Activated naive CD4-positive, alpha-beta T cell treated with anti-CD3 and anti-CD28 coated beads, Interleukin-2, amount 50 U/mL, for 16 hours (primary cell): ENCODE measurements at places on chromosomes 5 and 9.

GRCh38 chr5:81067406-81067805 lies 107.2 kb downstream of the RASGRF2 start:
- no peak for DNase-seq

GRCh38 chr5:133933169-133933509 lies 35.3 kb downstream of the C5orf15 start:
- no peak for DNase-seq

- DNase-seq, result no peak
Measured at GRCh38 chr9:120891884-120892747, 15.1 kb upstream of the PHF19 start.

DNA sequence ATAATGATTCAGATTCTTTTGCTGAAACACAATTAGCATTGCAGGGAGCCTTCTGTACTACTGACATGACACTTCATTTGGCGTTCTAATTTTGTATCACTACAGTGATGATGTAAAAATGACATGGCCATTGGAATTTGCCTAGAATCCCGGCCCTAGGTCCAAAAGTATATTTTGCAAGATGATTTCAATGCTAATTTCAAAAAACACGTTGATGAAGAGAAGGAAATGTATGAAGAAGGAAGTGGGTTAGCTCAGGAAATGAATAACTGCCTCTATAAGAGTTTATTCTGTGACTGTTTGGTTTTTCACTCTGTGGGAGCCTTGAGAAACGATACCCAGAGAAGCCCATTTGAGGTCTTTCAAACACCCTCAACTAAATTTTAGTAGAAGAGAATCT lies 59.3 kb downstream of the OSTF1 start:
- no peak for DNase-seq

DNA sequence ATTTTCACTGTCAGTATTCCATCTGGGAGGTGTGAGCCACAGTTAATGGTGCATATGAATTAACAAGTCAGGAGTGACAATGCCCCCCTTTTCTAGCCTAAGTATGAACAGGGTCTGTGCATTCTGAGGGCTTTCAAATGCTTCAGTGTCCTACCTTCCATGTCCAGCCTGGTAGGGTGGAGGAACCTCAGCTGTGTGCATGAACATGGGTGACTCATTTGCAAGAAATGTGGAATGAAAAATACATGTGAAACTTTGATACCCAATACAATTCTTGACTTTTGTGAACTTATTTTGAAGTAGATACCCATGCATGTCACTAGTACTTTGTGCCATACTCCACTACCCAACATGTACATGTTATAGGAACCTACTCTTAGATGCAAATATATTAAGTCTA lies 375.8 kb downstream of the SEMA5A start:
- DNase-seq, result no peak

- DNase-seq, result no peak
Measured at GRCh38 chr5:10552183-10553143, 11.4 kb upstream of the ANKRD33B start.

GRCh38 chr5:73896097-73896496 lies 270.1 kb downstream of the ARHGEF28 start:
- DNase-seq, result no peak

DNA sequence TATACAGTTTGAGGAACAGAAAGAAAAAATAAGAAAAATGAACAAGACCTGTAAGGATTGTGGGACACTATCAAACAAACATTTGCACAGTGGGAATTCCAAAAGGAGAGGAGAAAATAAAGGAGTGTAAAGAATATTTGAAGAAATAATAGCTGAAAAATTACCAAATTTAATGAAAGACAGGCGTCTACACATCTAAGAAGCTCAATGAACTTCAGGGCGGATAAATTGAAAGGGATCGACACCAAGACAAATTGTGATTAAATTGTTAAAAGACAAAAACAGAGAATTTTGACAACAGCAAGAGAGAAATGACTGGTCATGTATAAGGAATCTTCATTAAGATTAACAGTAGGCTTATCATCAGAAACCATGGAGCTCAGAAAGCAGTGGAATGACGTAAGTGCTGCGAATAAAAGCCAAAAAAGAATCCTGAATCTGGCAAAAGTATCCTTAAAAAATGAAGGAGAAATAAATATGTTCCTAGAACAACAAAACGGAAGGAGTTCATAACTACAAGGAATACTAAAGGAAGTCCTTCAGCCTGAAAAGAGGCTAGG lies 3.5 kb upstream of the SLC38A9 start:
- DNase-seq, result no peak

DNA sequence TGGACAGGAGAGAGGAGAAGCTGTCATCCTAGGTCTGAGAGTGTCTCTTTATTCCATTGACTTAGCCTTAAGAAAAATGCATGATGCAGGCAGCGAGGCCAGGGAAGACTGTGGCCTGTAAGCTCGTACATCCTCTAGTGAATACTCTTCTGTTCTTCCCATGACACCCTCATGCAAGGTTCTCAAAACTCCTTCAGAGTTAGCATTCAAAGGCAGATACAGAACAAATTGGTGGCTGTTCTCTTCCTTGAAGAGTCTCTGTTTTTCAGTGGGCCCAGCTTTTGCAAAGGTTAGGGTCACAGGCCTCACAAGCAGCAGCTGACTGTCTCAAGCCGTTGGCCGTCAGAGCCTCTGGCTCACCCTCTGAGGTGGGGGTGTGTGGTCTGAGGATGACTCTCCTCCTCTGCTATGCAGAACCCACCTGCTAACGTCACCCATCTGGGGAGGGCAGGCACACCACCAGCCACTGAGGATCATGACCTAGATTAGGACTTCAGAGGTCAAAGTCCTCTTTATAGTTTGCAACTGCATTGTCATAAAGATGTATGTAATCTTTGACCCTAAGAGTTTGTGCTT lies 15.1 kb downstream of the ADCY2 start:
- no peak for DNase-seq

DNA sequence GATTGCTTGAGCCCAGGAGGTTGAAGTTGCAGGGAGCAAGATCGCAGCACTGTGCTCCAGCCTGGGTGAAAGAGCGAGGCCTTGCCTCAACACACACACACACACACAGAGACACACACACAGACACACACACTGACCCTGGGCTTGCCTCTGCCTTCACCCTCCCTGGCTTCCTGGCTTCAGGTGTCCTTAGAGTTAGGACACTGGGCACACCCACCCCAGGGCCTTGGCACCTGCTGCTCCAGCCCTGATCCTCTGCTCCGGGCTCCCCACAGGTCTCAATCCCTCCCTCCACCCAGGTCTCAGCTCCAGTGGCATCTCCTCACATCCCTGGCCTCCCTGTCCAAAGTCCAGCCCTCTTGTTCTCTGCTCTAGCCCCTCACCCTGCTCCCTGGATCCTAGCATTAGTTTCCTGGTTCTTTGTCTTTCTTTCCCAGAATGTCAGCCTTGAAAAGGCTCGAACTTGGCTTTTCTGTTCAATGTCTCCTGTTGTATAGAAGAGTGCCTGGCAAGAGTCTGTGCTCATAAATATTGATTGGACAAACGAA lies 212.9 kb downstream of the C9orf50 start:
- no peak for DNase-seq

GRCh38 chr9:136777359-136777758 lies 13.0 kb upstream of the LCN15 start:
- no peak for DNase-seq

DNA sequence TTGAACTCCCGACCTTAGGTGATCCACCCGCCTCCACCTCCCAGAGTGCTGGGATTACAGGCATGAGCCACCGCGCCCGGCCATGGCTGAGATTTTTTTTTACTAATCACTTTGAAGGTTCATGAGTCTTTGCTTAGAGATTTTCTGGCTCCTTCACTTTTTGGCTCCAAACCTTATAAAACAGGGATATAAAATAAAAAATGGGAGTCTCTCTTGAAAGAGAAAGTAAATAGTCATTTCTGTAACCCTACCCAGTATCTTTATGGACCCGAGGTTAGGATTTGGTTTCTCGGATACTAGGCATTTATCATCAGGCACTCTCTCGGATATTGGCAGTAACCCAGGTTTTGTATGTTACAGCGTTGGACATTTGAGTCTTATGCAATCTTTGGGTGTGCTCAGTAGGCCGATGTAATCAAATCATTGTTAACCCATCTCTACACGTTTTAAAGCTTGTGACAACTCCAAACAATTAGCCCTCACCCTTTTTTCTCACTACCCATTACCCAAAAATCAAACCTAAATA lies 25.3 kb downstream of the STXBP1 start:
- DNase-seq, result no peak

DNA sequence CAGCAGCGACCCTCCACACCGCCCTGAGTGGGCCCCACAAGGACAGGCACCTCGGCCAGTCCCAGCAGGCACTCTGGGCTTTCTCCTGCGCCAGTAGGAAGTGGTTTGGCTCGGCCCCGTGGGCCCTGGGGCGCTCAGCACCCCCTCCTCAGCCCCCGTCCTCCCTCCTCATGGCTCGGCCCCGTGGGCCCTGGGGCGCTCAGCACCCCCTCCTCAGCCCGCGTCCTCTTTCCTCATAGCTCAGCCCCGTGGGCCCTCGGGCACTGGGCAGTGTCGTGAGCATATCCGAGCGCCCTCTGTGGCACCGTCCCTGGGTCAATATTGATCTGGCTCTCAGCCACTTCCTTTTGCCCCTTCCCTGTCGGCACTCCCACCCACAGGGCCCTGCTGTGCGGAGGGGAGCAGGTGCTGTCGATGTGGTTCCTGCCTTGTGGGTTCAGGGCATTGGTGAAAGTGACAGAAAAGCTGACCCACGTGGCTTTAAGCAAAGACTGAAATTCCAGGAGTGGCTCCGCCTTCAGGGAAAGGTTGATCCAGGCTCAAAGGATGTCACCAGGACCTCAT lies 5.5 kb upstream of the SCGB3A1 start:
- DNase-seq, result no peak

DNA sequence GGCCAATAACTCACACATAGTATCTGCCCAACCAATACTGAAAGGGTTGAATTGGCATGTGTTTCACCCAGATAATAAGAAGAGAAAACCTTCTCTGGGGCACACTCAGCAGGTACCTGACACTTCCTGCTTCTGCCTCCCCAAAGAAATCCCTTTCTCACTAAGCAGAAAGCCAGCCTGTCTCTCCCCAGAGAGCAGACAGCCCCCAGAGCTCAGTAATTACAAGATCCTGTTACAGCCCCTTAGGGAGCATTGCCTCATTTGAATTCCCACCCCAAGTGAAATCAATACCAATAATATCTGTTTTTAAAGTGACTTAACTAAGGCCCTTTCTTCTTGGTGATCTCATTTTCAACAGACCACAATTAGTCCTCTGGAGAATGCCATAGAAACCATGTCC lies 38.5 kb upstream of the FOXI1 start:
- no peak for DNase-seq

DNA sequence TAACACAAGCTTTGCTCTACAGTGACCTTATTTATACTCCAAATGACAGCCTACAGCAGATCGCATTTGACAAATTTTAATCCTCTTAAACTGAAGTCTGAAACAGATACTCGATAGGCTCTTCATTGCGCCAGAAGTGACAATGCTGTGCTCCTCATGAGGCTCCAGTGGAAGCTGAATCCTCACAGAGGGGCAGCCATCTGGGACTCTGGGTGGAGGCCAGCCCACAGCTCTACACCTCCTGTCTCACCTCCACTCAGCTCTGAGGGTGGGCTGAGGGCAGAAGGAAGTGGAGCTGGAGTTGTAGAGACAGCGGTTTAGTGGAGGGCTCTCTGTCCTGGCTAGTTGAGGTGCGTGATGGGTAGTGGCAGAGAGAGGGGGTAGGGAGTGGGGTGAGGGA lies 283.3 kb upstream of the ANKRD55 start:
- DNase-seq, result no peak

DNA sequence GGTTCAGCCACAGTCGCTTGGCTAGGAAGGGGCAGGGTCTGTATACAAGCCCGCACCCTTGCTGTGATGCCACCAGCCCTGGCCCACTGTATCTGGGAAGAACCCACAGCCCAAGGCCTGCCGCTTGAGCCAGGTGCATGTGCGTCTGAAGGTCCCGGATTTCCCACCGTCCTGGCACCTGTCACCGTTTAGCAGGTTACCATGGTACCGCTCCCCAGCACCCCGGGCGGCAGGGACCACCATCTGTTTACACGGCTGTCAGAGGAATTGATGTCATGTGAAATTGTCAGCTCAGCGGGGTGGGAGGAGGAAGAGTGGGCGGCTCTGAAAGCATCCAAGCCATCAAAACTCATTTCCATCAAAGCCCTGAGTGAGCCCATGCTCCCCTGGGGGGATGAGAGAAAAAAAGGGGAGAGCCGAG lies 92.7 kb downstream of the HRH2 start:
- DNase-seq, result no peak

DNA sequence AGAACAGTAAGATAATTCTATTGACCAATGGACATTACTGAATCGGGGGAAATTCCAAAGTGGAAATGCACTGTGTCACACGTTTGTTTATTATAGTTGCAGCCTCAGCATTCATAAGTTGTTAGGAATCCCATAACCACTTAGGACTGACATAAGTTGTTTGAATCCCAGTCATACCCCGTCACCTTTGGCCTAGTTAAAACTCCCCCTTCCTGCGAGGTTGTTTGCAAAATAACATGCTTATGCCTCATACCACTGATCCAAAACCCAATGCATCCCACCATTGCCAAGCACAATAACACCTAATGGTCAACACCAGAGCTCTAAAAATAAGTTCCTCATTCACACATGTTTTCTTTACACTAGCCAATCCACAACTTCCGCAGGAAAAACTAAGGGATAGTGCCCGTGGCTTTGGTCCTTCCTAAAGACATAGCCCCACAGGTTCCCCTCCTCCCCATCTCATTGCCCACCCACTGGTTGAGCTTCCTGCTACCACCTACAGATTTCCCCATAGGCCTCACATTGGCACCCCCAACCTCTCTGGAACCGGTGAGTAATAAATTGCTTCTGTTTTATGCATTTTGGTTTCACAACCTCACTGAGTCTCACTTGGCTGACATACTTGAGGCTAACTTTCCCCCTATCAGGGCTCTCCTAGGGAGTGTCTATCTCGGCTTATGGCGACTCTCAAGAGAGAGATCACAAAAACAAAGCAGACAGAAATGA lies 42.3 kb upstream of the MUSK start:
- DNase-seq, result no peak

DNA sequence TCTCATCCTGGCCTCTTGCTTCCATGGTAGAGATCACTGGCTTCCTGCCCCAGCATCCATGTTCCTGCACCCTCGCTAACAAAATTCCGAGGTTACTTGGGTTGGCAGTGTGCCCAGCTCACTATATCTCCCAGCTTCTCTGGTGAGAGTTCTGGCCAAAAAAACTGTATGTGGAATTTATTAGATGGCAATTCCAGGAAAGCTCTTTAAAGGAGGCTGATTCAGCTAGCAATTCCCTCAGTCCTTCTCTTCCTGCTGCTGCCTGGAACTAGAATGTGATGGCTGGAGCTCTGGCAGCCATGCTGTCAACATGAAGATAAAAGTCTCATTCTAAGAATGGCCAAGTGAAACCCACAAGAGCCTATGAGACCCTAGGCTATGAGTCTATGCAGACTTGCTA lies 88.8 kb downstream of the SECISBP2 start:
- DNase-seq, result no peak

- DNase-seq, result peak; percentile 43
Measured at GRCh38 chr5:149834246-149834855, 104.2 kb downstream of the PPARGC1B start.

DNA sequence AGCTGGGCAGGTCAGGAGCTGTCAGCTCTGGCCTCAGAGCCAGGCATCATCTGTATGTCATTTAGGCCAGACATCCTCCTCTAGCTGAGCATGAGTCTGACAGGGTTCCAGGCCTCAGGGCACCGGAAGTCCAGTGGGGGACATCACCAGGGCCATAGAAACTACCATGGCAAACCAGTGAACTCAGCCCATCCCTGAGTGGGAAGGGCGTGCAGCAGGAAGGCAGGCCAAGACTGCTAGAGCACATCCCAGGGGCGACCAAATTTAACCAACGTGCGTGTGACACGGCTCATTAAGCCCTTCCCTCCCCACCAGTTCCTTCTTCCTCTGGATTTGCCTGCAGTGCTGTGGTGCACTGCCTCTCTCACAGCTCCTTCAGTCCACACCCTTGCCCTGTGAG lies 75.9 kb downstream of the COL27A1 start:
- DNase-seq, result no peak
